ENCODE measurements at places on chromosomes 13 and 19. TPM values are rescaled to one million over a fixed set of nuclear protein-coding genes. Genes with fewer than 3 reads are reported as not detected.

DNA sequence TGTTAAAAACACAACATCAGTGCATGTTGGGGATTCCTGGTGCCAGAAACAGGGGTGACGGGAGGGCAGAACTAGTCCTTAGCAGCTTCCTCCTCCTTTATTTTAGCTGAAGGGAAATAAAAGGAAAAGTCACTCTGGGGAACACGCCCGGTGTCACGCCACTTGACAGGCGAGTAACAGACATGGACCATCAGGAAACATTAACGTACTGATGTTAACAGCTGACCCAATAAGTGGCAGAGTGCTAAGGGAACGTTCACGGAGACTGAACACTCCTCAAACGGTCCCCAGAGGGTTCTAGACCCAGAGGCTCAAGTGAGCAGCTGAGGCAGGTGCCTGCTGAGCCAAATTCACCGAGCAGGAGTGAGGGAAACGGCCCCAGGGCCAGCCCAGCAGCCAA, 13.9 kb upstream of the EIF3G start:
- no peak for DNase-seq

GRCh38 chr13:106143392-106143791, 392.1 kb downstream of the EFNB2 start:
- no peak for DNase-seq

GRCh38 chr19:12997179-12997966, 2.1 kb downstream of the NFIX start:
- DNase-seq, result no peak

DNA sequence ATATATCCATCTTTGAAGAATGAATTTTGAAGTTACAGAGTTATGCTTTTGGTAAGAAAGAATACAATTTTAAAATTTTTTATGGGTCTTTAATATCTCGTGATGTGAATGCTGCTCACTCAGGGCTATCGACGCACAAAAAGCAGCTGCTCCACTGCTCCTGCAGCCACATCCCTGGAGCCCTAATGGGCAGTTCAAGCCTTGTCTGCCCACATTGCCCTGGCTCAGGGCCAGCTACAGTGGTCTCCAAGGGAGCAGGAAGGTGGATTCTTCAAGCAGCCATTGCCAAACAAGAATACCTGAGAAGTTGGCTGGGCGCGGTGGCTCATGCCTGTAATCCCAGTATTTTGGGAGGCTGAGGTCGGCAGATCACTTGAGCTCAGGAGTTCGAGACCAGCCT, 85.8 kb downstream of the IPO5 start:
- no peak for DNase-seq

The ABHD13 gene
- 9.0 TPM for polyA plus RNA-seq

The ZNF135 gene
- 13.8 TPM for polyA plus RNA-seq
